ENCODE measurements at places on chromosomes 2 and 18.

GRCh38 chr2:230412846-230413245, 3.2 kb upstream of the SP100 start:
- DNase-seq: no peak

GRCh38 chr2:151947813-151948165, 119.6 kb upstream of the ARL5A start:
- no peak for DNase-seq

DNA sequence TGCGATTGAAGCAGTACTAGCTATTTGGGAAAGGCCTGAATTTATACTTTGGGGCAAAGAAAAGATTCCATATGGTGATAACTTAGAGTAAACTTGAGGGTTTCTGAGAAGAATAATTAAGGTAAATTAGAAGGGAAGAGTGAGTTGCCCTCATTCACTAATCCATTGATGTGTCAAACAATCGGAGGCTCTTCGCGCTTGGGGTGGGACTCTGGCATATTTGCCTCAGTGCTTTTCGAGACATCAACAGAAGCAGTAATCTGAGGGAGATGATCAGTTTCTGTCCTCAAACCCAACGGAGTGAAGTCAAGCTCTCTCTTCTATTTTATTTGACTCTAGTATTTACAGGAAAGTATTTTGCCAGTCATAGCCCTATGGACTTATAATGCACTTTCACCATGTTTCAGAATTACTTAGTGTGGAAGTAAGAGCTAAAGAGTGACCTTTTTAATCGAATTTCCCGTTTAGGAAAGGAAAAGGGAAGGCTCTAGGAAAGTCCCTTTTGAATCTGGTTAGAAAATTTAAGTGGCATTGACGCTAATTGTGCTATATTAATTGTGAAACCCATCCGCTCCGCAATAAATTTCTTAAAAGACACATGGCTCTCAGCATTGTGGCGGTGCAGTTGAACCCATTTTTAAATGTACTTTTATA, 1.3 kb downstream of the RAB10 start:
- DNase-seq: no peak

GRCh38 chr2:216551234-216552068, 52.8 kb downstream of the RPL37A start:
- no peak for DNase-seq

- DNase-seq: no peak
Measured at GRCh38 chr18:76847916-76848315, 25.6 kb downstream of the ZNF236 start.
